Activated naive CD8-positive, alpha-beta T cell treated with anti-CD3 and anti-CD28 coated beads, Interleukin-2, amount 50 U/mL, for 24 hours (primary cell): ENCODE measurements at places on chromosomes 6 and 20.

DNA sequence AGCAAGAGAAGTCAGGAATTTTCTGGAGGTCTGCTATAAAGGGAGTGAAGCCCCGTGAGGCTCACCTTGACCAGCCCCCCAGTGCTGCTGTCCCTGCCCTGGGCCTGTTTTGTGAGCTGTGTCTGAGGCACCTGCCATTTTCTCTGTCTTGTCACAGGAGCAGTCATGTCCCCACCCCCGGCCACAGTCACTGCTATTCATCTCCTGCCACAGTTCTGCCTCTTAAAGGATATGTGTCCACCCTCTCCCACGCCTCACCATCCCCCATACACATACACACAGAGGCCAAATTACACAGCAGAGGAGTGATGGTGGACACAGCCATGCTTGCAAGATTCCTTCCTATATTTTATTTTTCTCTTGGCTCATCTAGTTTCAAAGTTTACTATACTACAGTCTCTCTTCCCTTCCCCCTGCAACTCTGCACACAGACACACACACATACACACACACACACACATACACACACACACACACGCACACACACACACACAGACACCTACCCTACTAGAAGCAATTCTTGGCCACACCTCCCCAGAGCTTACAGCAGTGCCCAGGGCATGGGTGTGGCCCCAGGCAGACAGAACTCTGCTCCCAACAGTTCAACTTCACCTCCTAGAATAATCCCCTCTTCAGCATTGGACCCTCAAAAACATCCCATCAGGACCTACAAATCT, 68.7 kb upstream of the TAB2 start:
- DNase-seq, result no peak

- no peak for DNase-seq
These were observed 179.8 kb downstream of the CLIC5 start for GRCh38 chr6:45835721-45836437.

DNA sequence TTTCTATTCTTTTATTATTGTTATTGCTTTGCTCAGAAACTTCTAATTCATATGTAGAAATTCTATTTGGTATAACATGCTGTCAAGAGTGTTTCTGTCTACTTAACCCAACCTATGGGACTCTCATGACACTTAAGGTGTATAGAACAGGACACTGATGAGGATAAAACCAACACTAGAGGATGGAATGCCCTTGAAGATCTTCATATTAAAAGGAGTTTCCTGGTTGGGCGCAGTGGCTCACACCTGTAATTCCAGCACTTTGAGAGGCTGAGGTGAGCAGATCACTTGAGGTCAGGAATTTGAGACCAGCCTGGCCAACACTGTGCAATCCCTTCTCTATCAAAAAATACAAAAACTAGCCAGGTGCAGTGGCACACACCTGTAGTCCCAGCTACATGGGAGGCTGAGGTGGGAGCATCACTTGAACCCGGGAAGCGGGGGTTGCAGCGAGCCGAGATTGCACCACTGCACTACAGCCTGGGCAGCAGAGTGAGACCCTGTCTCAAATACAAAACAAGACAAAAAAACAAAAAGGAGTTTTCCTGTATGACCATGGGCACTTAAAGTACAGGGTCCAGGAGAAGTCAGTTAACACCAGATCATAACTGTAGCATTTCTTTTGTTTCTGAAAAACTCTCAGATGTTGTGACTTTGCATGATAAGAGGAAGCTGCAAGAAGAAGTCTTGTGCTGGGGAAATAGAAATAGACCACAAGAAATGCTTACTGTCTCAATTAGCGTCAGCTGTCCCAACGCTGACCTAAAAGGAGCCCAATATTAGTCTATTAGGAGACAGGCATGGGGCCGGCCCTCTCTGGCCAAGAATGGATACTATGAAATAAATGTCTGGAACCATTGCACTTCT, 38.9 kb upstream of the CD2AP start:
- no peak for DNase-seq

DNA sequence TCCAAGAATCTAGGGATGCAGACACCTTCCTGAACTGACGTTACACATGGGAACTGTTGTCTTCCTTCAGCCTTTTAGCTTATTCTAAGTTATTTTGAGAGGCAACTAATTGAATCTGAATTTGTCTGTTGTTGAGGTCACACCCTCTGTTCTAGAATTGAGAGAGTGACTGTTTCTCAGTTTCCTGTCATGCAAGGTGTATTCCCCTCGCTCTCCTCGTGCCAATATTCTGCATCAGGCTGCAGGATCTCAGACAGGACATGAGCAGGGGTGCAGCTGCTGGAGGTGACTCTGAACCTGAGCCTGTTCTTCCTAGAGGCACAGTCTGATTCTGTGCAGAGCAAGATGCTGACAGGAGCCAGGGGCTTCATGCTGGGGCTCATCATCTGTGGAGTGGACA, 52.5 kb downstream of the HLA-DPB1 start:
- DNase-seq, result no peak

- DNase-seq, result no peak
These were observed 45.2 kb upstream of the KLHL31 start for GRCh38 chr6:53710788-53711187.

- no peak for DNase-seq
These were observed 55.6 kb downstream of the DSTN start for GRCh38 chr20:17625246-17626051.

DNA sequence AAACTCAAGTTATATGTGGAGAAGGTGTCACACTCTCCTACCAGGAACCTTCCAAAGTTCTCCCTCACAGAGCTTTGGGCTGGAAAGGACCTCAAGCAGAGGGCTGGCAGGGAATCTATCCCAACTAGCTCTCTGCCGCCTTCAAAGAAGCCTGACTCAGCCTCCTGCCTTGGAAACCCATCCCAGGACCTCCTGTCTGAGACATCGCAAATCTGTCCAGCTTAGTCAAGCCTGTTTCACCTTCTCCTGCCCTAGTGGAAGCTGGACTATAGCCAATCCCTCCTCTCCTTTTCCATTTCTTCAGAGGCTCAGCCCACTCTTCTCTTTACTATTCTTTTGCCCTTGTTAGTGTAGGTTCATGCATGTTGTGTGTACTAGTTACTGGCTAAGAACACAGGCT, 48.2 kb upstream of the FOXP4 start:
- DNase-seq, result no peak

- DNase-seq, result no peak
These were observed 110.6 kb upstream of the PTPN1 start for GRCh38 chr20:50399555-50399916.

DNA sequence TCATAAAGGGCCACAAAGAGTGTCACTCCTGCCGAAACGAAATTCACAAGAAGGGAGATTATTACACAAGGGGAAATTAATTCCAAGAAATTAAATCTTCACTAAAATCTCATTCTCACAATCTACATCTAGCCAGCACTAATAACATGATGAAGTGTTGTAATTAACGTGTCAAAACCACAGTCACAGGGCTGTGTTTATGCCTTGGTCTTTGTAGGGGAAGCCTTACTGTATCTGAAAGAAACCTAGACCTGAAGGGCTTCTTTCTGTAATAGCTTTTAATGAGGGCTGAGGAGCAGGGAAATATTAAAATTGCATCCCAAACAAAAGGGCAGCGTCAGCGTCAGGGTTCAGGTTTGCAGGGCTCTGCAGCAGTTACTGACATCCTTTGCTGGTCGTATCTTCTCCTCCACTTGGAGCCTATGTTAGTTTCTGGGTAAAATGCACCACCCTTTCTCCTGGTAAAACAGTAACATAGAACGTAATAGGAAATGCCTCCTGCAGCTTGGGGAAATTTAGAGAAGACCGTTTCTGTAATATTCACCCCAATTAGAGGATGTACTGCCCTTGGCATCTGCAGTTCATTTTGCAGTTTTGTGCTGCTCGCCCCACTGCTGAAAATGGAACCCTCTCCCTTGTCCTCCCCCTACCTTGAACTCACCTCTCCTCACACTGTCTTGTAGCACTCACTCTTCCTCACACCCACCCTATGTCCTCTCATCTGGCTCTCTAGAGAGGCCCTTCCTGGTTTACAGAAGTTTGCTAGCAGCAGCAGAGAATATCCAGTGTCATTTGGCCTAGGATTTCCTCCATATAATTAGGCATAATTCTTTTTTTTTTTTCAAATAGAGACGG, 109.0 kb upstream of the TRAF3IP2 start:
- no peak for DNase-seq

GRCh38 chr20:32482143-32482441, 103.0 kb downstream of the NOL4L start:
- no peak for DNase-seq

DNA sequence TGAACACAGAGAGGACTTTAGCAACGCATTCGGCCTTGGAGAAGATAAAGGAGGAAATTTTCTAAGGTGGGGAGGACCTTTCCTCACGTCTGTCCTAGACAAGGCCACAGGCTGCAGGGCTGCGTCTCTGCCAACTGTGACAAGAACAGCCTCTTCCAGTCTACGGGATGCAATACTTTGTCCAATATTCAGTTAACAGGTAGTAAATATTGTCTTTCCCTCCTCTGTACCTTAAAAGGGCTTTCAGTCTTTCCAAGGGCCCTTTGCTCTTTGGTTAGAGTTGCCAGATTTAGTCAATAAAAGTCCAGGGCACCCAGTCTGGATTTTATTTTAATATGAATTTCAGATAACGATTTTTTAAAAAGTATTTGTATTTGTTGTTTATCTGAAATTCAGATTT, 78.2 kb downstream of the ELOVL4 start:
- no peak for DNase-seq

DNA sequence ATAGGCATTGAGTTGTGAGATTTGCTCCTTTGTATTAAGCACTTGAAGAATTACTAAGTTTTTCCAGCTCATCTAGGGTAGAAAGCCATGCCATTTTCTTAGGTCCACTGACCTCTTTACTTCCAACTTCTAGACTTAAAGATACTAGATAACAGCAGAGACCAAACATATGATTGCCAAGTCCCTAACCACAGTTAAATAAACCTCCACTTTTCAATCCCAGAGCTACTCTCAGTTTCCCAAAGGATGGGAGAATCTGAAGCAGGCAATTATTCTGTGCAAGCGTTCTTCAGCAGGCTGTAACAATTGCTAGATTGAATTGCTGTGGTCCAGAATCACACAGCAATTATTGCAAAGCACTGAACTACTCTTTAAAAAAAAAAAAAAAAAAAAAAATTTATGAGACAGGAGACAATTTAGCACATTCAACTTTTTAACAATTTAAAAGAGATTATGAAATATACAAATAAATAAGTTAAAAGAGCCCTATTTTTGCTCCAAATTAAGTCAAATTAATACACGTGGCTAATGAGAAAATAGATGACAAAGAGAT, 104.0 kb upstream of the PRSS16 start:
- no peak for DNase-seq

DNA sequence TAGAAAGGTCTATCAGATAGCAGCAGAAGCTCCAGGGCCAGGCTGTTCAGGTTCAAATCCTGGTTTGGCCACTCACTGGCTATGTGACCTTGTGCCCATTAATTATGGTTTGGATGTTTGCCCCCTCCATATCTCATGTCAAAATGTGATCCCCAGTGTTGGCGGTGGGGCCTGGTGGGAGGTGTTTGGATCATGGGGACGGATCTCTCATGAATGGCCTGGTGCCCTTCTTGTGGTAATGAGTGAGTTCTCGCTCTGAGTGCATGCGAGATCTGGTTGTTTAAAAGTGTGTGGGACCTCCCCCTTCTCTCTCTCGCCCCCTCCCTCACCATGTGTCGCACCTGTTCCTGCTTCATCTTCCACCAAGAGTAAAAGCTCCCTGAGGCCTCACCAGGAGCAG, 240.9 kb downstream of the LRFN2 start:
- DNase-seq, result no peak

DNA sequence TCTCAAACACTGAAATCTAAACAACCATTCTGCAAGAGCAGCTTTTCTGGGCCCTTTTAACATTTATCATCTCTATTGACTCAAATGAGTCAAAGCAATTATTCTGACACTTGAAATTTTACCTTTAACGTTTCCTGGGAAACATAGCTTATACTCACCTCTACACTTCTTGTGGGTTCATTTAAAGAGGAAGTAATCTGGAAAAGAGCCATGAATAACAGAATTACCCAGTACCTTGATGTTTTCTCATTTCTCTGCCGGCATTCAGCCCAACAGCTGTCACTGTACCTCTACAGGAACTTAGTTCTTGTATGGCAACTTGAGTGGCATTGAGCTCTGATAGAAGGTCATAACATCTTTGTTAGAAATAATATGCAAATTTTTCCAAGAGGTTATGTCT, 272.2 kb downstream of the KCNQ5 start:
- DNase-seq, result no peak

DNA sequence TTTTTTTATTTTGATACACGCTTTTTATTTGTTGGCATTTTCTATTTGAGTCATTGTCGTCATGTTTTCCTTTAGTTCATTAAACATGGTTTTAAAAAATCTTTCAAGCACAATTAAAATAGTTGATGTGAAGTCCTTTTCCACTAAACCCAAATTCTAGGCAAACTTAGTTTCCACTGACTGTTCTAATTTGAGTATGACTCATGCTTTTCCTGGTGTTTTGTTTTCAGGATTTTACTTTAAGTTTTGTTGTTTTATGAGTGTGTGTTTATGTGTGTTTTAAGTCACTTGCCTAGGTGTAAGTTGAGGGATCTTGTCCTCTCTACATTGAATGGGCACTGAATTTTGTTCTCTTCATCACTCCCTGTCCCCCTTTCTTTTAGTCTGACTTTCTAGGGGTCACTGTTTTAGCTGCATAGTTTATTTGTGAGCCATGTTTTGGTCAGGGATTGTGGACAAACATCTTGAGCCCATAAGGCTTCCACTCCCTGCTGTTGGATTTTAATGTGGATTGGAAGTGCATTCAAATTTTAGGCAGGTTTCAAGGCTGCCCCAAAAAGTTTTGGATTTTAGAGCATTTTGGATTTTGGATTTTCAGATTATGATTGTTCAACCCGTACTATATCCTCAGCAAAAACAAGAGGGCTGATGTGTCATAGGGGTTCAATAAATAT, 94.8 kb downstream of the CDYL start:
- DNase-seq, result no peak

- DNase-seq, result no peak
These were observed 825.5 kb upstream of the MANEA start for GRCh38 chr6:94751641-94752329.

DNA sequence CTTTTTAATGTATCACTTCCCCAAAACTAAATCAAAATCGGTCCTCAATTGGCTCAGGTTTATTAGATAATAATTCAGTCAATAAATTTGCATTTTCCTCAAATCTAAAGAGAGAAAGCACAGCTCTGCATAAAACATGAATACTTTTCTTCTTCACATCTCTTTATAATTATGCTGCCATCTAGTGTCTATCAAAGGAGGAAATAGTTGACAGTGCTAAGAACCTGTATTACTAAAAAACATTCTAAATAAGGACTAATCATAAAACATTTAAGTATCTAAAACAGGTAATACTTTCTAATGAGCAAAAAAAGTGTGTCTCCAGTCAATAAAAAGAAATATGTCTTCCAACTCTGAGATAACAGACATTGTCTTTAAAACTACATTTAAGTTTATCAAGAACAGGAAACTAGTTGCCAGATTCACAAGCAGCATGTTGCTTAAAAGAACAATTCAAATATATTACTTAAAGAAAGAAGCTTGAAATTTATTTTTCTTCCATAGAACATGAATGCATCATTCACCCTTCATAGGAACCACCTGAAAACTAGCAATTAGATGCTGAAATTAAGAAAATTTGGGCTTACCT, 56.5 kb upstream of the DST start:
- DNase-seq, result no peak
